ENCODE measurements at places on chromosomes 3 and 15. TPM values are rescaled to one million over a fixed set of nuclear protein-coding genes. Genes with fewer than 3 reads are reported as not detected.

Gene C3orf85
- total RNA-seq = not detected

Gene REC114
- total RNA-seq = not detected

Gene UBE2E2
- 28.8 TPM for total RNA-seq

Gene ADGRG7
- total RNA-seq = not detected

DNA sequence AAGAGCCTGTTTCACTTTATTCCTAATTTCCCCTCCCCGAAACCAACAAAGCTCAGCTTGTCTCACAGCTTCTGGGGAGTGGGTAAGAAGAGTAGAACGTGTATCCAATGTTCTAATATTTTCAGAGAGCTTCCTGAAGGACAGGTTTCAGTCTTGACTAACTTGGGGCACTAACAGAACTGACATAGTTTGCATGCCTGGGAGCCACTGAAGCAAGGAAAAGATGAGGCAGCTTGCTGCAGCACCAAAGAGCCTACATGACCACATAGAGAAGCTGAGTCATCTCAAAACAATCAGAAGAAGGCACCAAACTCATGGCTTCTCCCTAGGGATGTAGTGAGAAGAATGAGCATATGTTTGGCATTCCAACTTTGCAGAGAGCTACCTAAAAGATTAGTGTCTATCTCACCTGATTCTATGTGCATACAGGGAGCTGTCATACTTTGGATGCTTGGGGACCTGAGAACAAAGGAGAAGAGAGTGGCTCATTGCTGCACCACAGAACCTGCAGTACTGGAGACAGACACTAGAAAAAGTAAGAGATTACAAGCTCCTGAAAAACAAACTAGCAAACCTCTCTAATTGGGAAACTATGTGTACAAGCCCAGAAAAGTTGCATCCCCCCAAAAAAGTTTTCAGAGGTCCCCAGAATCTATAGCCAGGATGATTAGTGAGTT is 86.9 kb downstream of the DCLK3 start:
- no peaks in the 10 kb centered on the region for H3K36me3 ChIP-seq
- no peak for DNase-seq
- H3K27me3 ChIP-seq = no peaks in the 10 kb centered on the region
- no peaks in the 10 kb centered on the region for H3K4me1 ChIP-seq
- no peak overlapping the region for H3K27ac ChIP-seq
- no peak overlapping the region for H3K4me3 ChIP-seq

DNA sequence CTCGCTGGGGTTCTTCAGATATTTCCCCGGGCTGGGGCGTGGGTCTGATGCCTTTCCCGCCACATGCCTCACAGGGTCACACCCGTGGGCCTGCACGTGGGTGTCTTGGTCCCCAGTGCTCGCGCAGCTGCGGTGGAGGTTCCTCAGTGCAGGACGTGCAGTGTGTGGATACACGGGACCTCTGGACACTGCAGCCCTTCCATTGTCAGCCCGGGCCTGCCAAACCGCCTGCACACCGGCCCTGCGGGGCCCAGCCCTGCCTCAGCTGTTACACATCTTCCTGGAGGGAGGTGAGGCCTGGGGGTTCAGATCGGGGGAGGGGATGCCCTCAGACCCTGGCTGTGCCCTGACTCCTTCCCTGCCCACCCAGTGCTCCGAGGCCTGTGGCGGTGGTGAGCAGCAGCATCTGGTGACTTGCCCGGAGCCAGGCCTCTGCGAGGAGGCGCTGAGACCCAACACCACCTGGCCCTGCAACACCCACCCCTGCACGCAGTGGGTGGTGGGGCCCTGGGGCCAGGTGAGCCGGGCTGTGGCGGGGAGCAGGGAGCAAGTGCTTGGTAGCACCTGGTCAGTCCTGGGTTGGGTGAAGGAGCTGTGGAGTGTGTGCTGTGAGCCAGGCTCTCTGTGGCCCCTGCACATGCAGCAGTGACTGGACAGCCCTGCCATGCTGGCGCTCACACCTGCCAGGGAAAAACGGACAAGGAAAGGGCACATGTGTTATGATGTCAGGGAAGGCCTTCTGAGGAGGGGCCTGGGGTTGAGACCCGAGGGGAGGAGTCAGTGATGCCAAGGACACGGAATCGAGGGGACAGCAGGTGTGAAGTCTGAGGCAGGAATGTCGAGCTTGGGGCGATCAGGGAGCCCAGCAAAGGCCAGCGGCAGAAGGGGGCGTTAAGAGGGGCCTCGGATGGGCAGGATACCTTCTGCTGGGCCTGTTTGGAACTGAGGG is 88.9 kb downstream of the TBC1D2B start:
- H3K36me3 ChIP-seq = no peaks in the 10 kb centered on the region
- H3K4me1 ChIP-seq = no peaks in the 10 kb centered on the region
- no peak overlapping the region for H3K27ac ChIP-seq
- DNase-seq = no peak
- H3K4me3 ChIP-seq = no peak overlapping the region

DNA sequence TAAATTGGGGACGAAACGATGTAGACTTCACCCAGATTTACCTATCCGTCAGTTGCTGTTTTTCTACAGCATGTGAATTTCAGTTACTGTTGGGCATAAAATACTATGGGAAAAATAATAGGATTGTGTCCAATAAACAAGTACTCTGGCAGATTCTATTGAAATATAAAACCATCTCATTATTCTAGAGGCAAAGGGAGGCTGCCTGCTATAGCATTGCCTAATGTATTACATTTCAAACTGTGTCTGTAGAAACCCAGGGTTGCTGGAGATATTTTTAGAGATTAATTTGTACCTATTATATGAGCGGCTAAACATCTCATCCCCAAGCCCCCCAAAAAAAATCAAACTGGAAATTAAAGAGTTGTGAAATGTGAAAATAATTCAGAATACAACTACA is 159.6 kb upstream of the IL12A start:
- no peak overlapping the region for H3K4me3 ChIP-seq
- no peak for DNase-seq
- H3K4me1 ChIP-seq = no peaks in the 10 kb centered on the region
- H3K36me3 ChIP-seq = no peaks in the 10 kb centered on the region
- no peaks in the 10 kb centered on the region for H3K27me3 ChIP-seq

- no peak overlapping the region for H3K27ac ChIP-seq
- H3K36me3 ChIP-seq = no peaks in the 10 kb centered on the region
- DNase-seq = no peak
- no peaks in the 10 kb centered on the region for H3K4me1 ChIP-seq
Observed at GRCh38 chr3:80391573-80391972, 623.8 kb upstream of the ROBO1 start.

GRCh38 chr3:98180319-98180890 is 13.9 kb downstream of the OR5H15 start:
- H3K36me3 ChIP-seq = no peaks in the 10 kb centered on the region
- H3K4me1 ChIP-seq = no peaks in the 10 kb centered on the region
- no peak overlapping the region for H3K27ac ChIP-seq

DNA sequence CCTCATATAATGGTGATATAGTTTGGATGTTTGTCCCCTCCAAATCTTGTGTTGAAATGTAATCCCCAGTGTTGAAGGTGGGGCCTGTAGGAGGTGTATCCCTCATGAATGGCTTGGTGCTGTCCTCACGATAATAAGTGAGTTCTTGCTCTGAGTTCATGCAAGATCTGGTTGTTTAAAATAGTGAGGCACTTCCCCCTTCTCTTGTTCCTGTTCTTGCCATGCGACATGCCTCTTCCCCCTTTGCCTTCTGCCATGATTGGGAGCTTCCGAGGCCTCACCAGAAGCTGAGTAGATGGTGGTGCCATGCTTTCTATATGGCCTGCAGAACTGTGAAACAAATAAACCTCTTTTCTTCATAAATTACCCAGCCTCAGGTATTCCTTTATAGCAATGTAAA is 39.2 kb downstream of the REC114 start:
- H3K4me1 ChIP-seq = no peaks in the 10 kb centered on the region
- H3K4me3 ChIP-seq = no peak overlapping the region
- H3K27me3 ChIP-seq = no peaks in the 10 kb centered on the region
- no peaks in the 10 kb centered on the region for H3K36me3 ChIP-seq
- no peak for DNase-seq

DNA sequence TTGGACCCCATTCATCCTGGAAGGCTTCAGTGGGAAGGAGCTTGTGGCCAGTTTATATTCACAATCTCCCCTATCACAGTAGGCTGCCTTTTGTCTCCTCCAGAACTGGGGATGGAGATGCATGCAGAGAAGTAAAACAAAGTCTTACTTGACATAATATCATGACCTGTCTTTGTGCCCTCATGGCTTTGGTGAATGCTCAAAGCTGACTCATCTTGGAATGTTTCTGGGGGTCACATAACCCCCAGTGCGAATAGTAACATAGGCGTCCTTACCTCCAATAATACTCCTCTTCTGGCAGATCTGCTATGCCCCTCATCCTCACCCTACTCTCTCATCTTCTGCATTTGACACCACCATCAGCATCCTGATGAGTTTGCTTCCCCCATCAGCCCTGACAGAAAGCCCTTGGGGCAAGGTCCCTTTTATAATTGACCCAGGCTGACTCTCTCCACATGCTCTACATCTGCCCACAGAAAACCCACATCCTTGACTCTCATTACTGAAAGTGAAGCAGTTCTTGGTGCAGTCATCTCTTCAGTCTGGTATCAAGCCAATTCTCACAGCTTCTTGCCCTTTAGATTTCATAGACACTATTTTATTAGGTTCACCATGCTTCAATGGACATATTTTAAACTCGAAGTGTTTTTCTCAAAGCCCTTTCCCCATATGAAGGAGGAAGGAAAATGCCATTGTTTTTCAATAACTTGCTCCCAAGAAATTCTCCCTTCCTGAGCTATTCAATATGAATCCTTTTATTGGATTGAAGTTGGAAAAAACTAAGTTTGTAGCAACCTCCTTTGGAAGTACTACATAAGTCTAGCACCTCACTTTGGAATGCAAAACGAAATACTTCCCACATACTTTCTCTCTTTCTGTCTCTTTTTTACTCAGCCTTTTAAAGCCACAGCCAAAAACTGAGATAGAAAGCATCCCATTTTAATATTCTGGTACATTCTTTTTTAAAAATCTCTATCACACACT is 36.6 kb downstream of the OSTN start:
- no peak overlapping the region for H3K4me3 ChIP-seq
- H3K36me3 ChIP-seq = no peaks in the 10 kb centered on the region
- H3K27ac ChIP-seq = no peak overlapping the region
- DNase-seq = no peak

- no peak overlapping the region for H3K4me3 ChIP-seq
- no peaks in the 10 kb centered on the region for H3K36me3 ChIP-seq
- H3K4me1 ChIP-seq = no peaks in the 10 kb centered on the region
- DNase-seq = no peak
- H3K27ac ChIP-seq = no peak overlapping the region
- no peaks in the 10 kb centered on the region for H3K27me3 ChIP-seq
Observed at GRCh38 chr3:14822670-14823390, 4.1 kb downstream of the FGD5 start.

- no peaks in the 10 kb centered on the region for H3K36me3 ChIP-seq
- H3K4me3 ChIP-seq = no peak overlapping the region
- H3K4me1 ChIP-seq = no peaks in the 10 kb centered on the region
- no peaks in the 10 kb centered on the region for H3K27me3 ChIP-seq
- no peak overlapping the region for H3K27ac ChIP-seq
- no peak for DNase-seq
Observed at GRCh38 chr15:96264351-96264798, 66.1 kb upstream of the NR2F2 start.

- no peaks in the 10 kb centered on the region for H3K27me3 ChIP-seq
- no peak for DNase-seq
- H3K36me3 ChIP-seq = no peaks in the 10 kb centered on the region
- H3K4me3 ChIP-seq = no peak overlapping the region
Observed at GRCh38 chr3:54321520-54321919, 199.2 kb downstream of the CACNA2D3 start.

DNA sequence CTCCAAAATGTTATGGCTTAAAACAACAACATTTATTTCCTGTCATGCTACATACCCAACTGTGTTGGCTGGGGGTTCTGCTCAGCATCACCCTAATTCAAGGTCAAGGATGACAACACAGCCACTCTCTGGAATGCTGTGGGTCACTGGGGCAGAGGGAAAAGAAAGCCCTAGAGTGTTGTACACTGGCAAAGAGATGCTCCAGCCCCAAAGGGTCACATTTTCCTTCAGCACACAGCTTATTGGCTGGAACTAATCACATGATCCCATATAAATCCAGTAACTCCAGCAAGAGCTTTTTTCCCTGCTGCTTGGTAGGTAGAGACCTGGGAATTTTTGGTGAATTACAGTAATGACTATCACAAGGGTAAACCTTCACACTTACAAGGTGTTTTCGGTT is 1041.4 kb downstream of the NTRK3 start:
- no peak overlapping the region for H3K27ac ChIP-seq
- H3K27me3 ChIP-seq = no peaks in the 10 kb centered on the region
- H3K4me1 ChIP-seq = no peaks in the 10 kb centered on the region
- no peak for DNase-seq
- no peaks in the 10 kb centered on the region for H3K36me3 ChIP-seq

DNA sequence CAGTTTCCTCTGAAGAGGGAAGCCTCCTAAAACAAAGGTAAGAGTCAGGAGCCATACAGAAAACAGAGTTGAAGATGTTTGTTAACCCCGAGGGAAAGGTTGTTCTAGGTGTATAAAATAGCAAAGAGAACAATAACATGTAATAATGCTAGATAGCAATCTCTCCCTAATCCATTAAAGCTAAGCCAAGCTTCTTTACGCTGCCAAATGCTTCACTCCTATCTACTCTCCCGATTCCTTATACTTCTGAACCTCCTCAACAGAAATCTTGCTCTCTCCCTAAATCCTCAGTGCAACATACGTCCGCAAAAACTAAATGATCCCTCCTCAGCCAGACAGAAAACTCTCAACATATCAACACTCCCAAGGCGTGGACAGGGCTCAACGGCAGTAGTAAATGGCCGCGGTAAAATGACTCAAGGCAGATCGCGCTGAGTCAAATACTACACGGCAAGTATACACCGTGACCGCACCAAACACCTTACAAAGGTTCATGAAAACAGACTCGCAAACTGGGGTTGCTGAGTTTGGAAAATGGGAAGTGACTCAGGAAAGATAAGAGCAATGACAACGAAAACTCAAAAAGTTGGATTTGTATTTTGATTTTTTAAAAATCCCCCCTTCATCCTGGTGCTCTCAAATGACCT is 682 bp downstream of the CLDND1 start:
- H3K36me3 ChIP-seq = no peaks in the 10 kb centered on the region
- H3K27me3 ChIP-seq = no peaks in the 10 kb centered on the region
- H3K4me1 ChIP-seq = peaks cover 27% of the 10 kb centered on the region
- peak overlapping the region; percentile 90 for H3K27ac ChIP-seq
- DNase-seq = peak; percentile 38

DNA sequence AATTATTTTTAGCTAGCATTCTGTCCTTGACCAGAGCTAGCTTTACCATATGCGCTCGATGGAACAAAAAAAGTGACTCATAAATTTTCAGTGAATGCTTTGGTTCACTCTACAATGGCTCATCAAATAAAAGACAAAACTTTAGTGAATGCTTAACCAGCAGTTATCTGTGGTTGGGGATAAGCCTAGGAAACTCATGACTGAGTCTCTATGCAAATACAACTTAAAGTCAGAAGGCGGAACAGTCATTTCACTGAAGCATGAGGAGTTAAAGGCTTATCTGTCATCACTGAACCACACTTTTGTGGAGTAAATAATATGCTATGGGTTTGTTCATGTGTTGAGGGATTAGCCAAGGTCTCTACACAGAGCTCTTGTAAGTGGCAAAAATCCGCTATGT is 308.4 kb downstream of the SQOR start:
- H3K27me3 ChIP-seq = no peaks in the 10 kb centered on the region
- no peak overlapping the region for H3K27ac ChIP-seq
- no peaks in the 10 kb centered on the region for H3K4me1 ChIP-seq
- H3K36me3 ChIP-seq = no peaks in the 10 kb centered on the region
- no peak overlapping the region for H3K4me3 ChIP-seq

GRCh38 chr3:138675393-138675792 is 66.8 kb downstream of the FAIM start:
- no peak overlapping the region for H3K27ac ChIP-seq
- no peaks in the 10 kb centered on the region for H3K4me1 ChIP-seq
- peaks cover 22% of the 10 kb centered on the region for H3K36me3 ChIP-seq
- no peak for DNase-seq
- H3K4me3 ChIP-seq = no peak overlapping the region
